Upper lobe of right lung (tissue), 1 donor: ENCODE measurements at places on chromosomes 2 and 18.

GRCh38 chr2:67881816-67882215 lies 181.0 kb downstream of the C1D start:
- DNase-seq, result no peak

DNA sequence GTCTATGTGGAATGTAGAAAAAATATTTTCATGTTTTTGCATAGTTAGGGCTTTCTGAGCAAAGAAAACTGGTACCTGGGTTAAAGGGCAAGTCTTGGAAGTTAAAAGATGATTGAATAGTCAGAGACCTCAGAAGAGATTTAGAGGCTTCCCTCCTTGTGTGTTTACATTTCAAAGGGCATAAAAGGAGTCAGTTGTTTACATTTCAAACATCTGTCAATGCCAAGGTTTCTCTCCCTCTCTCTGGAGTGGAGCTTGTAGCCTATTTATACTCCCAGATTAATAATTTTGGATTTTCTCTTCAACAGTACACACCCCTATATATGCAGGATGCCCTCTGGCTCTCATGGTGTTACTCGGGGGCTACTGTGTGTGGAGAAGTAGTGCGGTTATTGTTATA lies 8.6 kb downstream of the M1AP start:
- no peak for DNase-seq

- no peak for DNase-seq
Measured at GRCh38 chr18:56085551-56085950, 497.6 kb upstream of the TCF4 start.

DNA sequence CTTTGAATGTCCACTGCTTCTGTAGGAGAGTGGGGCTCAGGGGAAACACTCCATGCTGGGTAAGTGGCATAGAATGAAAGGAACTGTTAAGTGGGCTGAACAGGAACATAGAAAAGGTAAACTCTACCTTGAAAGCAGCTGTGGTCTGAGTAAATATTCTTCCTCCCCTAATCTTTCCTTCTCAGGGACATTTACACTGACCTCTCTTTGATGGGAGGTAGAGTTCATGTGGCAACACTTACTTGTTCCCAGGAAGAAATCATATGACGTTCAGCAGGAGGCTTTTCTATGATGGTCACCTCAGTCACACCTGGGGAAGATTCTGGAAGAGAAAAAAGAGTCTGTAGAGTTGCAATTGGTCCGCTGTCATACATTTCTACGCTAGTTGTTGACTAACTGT lies 10.2 kb downstream of the TPGS2 start:
- no peak for DNase-seq
